ENCODE measurements at places on chromosomes 2 and 18. TPM values are rescaled to one million over a fixed set of nuclear protein-coding genes. Genes with fewer than 3 reads are reported as not detected.

DNA sequence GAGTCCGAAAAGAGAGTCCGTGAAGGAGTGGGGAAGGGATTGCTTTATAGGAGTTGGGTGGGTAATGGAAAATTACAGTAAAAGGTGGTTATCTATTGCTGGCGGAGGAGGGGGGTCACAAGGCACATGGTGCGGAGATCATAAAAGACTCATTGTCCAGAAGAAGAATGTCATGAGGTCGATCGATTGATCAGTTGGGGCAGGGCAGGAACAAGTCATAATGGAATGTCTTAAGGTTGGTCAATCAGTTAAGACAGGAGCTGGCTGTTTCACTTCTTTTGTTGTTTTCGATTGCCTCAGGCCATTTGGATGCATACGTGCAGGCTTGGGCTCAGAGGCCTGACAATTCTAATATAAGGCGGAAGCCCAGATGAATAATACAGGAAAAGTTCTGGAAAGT, 473.0 kb upstream of the TNP1 start:
- no peak for DNase-seq

GRCh38 chr2:231161877-231162329, 36.5 kb upstream of the ARMC9 start:
- no peak for DNase-seq

GRCh38 chr2:138515092-138515491, 13.5 kb downstream of the SPOPL start:
- no peak for DNase-seq

GRCh38 chr2:49801898-49802450, 647.7 kb upstream of the FSHR start:
- no peak for DNase-seq

GRCh38 chr18:56451188-56451587, 187.2 kb downstream of the TXNL1 start:
- no peak for DNase-seq

DNA sequence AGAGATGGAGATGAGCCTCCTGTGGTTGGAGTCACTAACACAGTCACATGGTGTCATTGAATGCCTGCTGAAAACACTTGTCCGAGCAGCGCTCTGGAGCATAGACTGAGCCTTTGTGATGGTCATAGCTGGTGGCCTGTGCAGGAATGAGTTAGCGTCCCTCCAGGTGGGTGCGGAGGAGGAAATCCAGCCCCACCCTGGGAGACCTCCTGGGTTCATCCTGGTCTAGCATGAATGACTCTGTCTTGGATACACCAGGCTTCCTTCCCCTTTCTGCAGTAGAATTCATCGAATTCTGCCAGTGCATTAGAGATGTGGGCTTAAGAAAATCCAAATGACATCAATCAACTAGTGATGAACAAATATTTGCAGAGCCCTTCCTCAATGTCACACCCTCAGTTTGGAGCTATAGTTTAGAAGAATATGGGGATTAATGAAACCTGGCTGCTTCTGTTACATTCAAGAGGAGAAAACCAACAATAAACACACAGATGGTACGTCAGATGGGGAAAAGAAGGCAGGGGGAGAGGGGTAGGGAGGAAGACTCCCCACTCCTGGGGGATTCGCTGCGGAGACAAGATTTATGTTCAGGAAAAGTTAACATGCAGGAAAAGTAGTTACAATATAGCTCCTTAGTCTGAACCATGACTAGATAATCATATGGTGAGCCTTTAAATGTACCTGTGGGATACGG, 136.7 kb downstream of the DDX1 start:
- DNase-seq, result no peak

DNA sequence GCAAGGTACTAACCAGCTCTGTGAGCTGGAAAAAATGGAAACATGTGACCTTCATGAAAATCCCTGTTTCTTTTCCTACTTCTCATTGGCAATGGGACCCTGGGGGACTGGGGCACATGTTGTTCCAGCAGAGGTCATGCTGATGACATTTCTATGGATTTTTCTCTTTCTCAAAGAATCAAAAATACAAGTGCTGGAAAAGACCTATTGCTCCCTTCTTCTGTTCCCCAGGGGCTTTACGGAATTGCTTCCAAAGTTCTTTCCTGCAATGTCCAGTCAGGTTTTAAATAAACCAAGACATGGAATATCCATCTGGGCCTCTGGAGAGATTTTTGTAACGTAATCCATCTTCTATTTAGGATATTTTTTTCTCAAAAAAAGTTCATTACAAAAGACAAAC, 1006.1 kb upstream of the CELF4 start:
- no peak for DNase-seq

GRCh38 chr2:212640428-212640827, 101.8 kb upstream of the ERBB4 start:
- no peak for DNase-seq

DNA sequence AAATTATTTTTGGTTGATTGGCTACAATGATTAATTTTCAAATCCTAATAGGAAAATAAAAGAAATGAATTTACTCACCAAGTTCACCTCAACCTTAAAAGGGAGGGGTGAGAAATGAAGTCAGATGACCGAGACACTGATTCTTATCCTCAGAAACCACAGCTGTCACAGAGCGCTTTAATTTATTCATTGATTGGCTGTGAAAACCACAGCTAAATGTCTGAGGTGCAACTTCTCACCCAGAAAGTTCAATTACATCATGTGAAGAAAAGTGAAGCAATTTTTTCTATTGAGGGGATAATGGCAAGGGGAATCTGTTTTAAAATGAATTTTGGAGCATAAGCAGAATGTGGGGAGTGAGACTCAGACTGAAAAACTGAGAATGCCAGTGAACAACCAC, 128.4 kb downstream of the RNF152 start:
- no peak for DNase-seq

DNA sequence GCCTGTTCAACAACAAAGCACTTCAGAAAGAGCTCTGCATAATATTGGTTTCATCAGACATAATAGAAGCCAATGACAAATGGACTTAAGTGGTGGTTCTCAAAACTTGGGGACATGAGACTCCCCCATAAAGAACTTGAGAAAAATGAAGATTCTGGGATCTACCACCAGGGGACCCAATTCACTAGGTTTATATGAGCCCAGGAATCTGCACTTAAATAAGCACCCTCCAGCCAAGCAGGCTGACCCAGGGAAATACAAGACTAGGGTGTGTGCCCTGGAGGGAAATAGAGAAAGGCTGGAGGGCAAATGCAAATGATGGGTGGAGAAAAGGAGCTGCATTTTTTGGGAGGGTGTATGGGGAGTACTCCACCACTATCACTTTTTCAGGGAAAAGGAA, 52.5 kb downstream of the SATB2 start:
- DNase-seq, result no peak

- no peak for DNase-seq
Observed at GRCh38 chr18:53649621-53650020, 574.8 kb downstream of the MBD2 start.

GRCh38 chr18:75139226-75139911, 69.6 kb downstream of the PTGR3 start:
- DNase-seq, result no peak

- no peak for DNase-seq
Observed at GRCh38 chr2:85926526-85926925, 37.7 kb upstream of the ST3GAL5 start.

DNA sequence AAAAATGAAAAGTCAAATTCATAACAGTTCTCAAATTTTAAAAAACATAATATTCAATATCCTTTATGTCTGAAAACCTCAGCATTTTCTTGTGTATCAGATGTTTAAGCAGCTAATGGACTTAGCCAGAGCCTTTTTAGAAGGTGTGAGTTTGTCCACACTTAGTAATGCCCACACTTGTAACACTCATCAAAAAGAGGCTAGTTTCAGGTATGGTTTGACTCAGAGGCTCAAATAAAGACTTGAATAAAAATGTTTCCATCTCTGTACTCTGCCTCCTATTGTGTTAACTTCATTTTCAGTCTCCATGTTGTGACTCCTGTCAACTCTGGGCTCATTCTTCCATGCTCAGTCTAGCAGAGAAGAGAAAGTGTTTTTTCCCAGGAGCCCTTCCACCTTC, 311.6 kb downstream of the IRS1 start:
- DNase-seq, result no peak

GRCh38 chr2:143452817-143453451, 323.7 kb downstream of the ARHGAP15 start:
- no peak for DNase-seq

DNA sequence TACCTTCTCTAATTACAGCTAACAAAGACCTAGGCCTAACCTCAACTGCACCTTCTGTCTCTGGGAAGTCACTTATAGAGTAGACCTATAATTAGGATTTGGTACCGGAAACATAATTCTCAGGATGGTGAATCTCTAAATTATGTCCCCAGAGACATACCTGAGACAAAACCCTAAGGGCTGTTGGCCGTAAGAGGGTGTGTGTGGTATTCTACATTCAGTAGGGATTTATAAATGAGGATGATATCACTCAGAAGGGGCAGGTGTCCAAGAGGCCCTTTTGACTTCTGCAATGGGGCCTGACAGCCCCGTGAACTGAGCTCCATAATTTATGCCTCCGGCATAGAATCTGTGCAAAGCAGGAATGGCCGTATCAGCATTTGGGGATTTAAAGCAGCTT, 13.5 kb upstream of the DARS1 start:
- no peak for DNase-seq

GRCh38 chr2:8525582-8526402, 156.1 kb upstream of the ID2 start:
- peak; percentile 91 for DNase-seq

- DNase-seq, result no peak
Observed at GRCh38 chr2:58072102-58072501, 25.5 kb downstream of the VRK2 start.

DNA sequence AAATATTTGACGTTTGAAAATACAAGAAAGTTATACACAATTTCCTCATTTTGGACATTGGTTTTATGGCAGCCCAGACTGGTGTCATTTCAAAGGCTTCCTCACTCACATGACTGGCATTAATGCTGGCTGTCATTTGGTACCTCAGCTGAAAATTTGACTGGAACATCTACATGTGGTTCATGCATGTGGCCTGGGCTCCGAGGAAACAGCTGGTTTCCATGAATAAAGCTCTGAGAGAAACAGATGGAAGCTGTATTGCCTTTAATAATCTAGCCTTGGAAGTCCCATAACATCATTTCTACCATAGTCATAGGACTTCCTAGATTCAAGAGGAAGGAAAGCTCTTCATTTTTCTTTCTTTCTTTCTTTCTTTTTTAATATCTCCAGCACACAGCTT, 42.9 kb upstream of the RIT2 start:
- no peak for DNase-seq

- no peak for DNase-seq
Observed at GRCh38 chr2:221513232-221513631, 58.9 kb downstream of the EPHA4 start.

- DNase-seq, result no peak
Observed at GRCh38 chr2:174971868-174972781, 33.1 kb downstream of the CHN1 start.

- no peak for DNase-seq
Observed at GRCh38 chr2:128041561-128041960, 13.7 kb upstream of the SAP130 start.

DNA sequence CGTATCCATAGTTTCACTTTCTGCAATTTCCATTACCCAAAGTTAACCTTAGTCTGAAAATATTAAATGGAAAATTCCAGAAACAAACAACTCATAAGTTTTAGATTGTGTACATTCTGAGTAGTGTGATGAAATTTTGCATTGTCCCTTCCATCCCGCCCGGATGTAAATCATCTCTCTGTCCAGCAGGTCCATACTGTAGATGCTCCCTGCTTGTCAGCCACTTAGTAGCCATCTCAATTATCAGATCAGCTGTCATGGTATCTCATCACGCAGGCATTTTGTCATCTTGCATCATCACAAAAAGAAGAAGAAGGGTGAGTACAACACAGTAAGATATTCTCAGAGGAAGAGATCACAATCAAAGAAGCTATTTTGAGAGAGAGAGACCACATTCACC, 185.0 kb upstream of the STK17B start:
- no peak for DNase-seq

GRCh38 chr2:234001380-234002160, 48.9 kb upstream of the SPP2 start:
- DNase-seq, result no peak

DNA sequence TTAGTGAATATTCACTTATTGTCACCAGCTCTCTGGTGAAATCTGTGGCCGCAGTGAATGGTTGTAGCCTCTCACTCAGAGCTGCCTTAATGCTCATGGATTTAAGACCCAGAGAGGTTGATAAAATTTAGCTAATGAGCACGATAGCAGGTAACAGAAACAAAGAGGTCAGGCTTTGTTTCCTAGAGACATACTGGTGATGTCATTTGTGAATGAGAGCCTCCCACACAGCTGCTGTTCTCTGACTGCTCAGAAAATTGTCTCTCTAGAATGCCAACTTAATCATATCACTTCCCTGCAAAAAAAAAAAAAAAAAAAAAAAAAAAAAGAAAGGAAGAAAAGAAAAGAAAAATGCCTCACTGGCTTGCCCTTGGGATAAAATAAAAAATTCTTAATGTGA, 411.7 kb upstream of the MYT1L start:
- no peak for DNase-seq

- DNase-seq, result no peak
Observed at GRCh38 chr2:113791697-113792590, 35.5 kb upstream of the SLC35F5 start.

DNA sequence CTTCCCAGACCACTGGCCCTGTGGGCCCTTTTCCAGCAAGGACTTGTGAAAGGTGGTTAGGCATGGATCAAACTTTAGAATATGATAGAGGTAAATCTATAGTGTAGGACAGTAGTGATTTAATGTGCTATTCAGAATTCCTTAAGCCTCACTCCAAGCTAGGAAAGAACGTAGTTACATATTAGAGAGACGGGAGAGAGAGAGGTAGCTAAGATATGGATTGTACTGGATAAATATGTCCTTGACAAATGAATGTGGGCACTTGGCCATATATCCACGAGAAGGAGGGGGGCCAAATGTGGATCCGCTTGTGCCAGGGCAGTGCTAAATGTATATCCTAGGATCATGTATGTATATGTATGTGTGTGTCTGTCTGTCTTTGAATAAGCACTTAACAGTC, 6.5 kb downstream of the KCNJ3 start:
- DNase-seq, result no peak

- no peak for DNase-seq
Observed at GRCh38 chr2:143629340-143629739, 500.1 kb downstream of the ARHGAP15 start.

DNA sequence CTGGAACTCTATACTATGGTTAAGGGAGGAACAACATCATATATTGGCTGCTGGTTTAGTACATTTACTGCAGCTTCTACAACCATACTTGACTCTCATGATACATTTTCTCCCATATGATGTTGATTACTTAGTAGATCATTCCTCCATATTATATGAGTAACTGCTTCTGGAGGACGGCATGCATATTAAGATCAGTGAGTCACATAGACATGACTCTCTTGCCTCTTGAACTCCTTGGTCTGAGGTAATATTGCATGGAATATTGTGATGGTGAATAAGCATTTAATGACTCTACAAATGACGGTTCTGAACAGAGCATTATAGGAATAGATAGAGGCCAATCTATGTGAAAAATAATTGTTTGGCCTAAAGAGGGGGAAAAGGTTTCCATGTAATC, 418.8 kb upstream of the SPHKAP start:
- DNase-seq, result no peak

Gene RESP18
- total RNA-seq, result not detected

Gene MBD5
- total RNA-seq, result 11.2 TPM

Gene UBXN2A
- 3.8 TPM for total RNA-seq

Gene UPP2
- not detected for total RNA-seq

Gene PRSS56
- total RNA-seq, result not detected

Gene SLC4A5
- 1.1 TPM for total RNA-seq

Gene CIB4
- not detected for total RNA-seq

Gene RIT2
- total RNA-seq, result not detected

Gene PRKAG3
- total RNA-seq, result not detected

Gene EPB41L3
- total RNA-seq, result 10.1 TPM

Gene MBD2
- total RNA-seq, result 50.0 TPM

Gene CNGA3
- total RNA-seq, result 0.34 TPM

Gene RNF152
- total RNA-seq, result 6.1 TPM
